Central memory CD8-positive, alpha-beta T cell (primary cell): ENCODE measurements at places on chromosomes 4 and X.
A peak's percentile ranks its signal among the peaks of the same experiment; 100 is the strongest.

GRCh38 chrX:18985186-18985435, 1.2 kb upstream of the PHKA2 start:
- peak overlapping the region; percentile 71 for H3K4me3 ChIP-seq
- H3K36me3 ChIP-seq, result peaks cover 5% of the 10 kb centered on the region
- peak overlapping the region; percentile 89 for H3K27ac ChIP-seq

DNA sequence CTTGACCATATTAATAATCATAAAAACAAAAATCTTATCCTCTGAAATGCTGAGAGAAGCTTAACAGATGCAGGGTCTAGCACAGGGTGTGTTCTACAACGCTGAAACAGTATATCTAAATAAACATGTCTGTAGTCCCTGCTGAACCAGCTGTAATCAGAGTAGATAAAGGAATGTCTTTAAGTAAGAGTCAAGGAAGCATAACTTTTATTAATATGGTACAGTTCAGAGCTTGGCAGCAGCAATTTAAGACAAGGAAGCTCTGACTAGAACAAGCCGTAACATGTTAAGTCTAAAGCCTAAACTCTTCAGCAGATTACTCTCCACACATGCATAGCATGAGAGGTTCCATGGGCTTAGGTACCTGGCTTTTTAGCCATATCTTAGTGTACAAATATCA, 36.1 kb downstream of the NFKB1 start:
- no peak overlapping the region for H3K27ac ChIP-seq
- no peaks in the 10 kb centered on the region for H3K27me3 ChIP-seq
- peaks cover 36% of the 10 kb centered on the region for H3K4me1 ChIP-seq
- no peak for DNase-seq
- no peak overlapping the region for H3K4me3 ChIP-seq
- peaks cover 36% of the 10 kb centered on the region for H3K36me3 ChIP-seq

- peaks cover 17% of the 10 kb centered on the region for H3K27me3 ChIP-seq
- H3K4me1 ChIP-seq, result no peaks in the 10 kb centered on the region
- no peak within 1 kb of the TSS for H3K4me3 ChIP-seq
- no peak for DNase-seq
- H3K27ac ChIP-seq, result no peak within 1 kb of the TSS
Observed at GRCh38 chrX:17374619-17375366, at the start of gene NHS. NHS (plus strand) TSS chrX:17375200; CDS start chrX:17375758, 558 bp downstream.

GRCh38 chrX:71291381-71291780, 7.9 kb downstream of the NONO start:
- DNase-seq, result no peak
- H3K4me3 ChIP-seq, result no peak overlapping the region
- H3K27me3 ChIP-seq, result no peaks in the 10 kb centered on the region

DNA sequence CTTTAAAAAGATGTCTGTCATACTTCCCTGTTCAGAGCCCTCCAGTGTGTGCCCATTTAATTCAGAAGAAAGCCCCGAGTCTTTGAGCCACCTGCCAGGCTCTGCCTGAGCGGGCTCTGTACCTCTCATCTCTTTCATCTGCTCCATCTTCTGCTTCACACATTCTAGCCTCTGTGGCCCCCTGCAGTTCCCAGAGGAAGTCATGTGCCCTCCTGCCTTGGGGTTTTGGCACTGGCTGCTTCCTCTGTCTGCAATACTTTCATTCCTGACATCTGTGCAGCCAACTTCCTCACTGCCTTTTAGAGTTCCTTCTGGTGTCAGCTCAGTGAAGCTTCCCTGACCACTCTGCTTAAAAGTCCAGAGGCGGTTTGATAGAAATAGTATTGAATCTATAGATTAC, 6.2 kb upstream of the STK32B start:
- no peaks in the 10 kb centered on the region for H3K36me3 ChIP-seq
- no peak overlapping the region for H3K4me3 ChIP-seq
- no peak for DNase-seq
- peaks cover 71% of the 10 kb centered on the region for H3K27me3 ChIP-seq

GRCh38 chr4:138475116-138475515, 233.0 kb upstream of the SLC7A11 start:
- H3K27ac ChIP-seq, result no peak overlapping the region
- no peaks in the 10 kb centered on the region for H3K27me3 ChIP-seq
- no peak for DNase-seq
- H3K36me3 ChIP-seq, result no peaks in the 10 kb centered on the region
- H3K4me3 ChIP-seq, result no peak overlapping the region

GRCh38 chrX:42119076-42119475, 195.7 kb upstream of the CASK start:
- H3K36me3 ChIP-seq, result peaks cover under 1% of the 10 kb centered on the region

DNA sequence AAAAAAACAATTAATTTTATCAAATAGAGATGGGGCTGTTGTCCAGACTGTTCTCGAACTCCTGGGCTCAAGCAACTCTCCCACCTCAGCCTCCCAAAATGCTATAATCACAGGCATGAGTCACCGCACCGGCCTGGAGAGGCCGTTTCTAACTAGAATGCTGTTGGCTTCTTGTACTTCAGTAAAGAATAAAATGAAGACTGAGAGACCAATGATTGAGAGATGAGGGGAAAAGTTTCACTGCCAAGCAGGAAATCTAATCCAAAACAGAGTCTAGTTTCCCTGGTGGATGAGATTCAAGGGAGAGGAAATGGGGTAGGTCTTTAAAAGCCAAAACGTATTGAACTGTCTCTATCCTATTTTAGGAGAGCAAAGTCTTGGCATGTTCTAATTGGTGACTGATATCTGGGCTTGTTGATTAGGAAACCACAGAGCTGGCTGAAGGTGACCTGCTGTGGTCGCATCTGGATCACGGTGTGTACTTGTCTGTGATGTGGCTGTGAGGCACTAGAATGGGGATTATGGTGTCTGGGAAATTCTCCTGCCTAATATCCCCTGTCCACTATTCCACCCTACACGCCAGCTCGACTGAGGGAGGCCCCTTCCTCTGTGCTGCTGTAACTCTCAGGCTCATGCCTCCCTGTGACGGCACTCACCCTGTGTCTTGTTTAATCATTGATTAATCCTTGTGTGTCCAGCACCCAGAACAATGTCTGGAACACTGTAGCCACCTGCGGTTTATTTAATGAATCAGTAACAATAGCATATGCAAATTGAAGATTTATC, 15.0 kb upstream of the TRIM2 start:
- no peak overlapping the region for H3K27ac ChIP-seq
- H3K4me3 ChIP-seq, result no peak overlapping the region
- DNase-seq, result no peak
- H3K36me3 ChIP-seq, result peaks cover 2% of the 10 kb centered on the region

GRCh38 chr4:129046055-129046959, 47.0 kb downstream of the SCLT1 start:
- no peak for DNase-seq
- peak overlapping the region; percentile 48 for H3K27ac ChIP-seq
- H3K4me1 ChIP-seq, result no peaks in the 10 kb centered on the region
- H3K36me3 ChIP-seq, result peaks cover 2% of the 10 kb centered on the region
- H3K27me3 ChIP-seq, result no peaks in the 10 kb centered on the region

DNA sequence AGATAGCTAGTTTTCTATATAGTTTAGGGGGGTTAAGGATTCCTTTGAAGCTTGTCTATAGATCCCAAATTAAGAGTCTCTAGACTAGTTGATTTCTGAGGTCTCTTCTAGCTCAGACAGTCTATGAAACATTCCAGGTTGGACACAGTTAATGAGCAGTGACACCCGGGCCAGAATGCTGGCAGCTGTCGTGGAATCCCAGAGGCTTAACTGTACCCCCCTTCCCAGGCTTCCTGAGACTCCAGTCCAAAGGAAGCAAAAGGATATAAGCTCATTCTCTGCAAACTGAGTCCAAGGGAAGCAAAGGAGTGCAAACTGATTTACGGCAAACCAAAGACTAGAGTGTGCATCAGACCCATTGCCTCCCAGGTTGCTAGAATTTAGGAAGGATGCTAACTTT, 62.9 kb downstream of the DCX start:
- no peaks in the 10 kb centered on the region for H3K36me3 ChIP-seq
- H3K27ac ChIP-seq, result no peak overlapping the region
- no peaks in the 10 kb centered on the region for H3K27me3 ChIP-seq
- DNase-seq, result no peak
- H3K4me3 ChIP-seq, result no peak overlapping the region

DNA sequence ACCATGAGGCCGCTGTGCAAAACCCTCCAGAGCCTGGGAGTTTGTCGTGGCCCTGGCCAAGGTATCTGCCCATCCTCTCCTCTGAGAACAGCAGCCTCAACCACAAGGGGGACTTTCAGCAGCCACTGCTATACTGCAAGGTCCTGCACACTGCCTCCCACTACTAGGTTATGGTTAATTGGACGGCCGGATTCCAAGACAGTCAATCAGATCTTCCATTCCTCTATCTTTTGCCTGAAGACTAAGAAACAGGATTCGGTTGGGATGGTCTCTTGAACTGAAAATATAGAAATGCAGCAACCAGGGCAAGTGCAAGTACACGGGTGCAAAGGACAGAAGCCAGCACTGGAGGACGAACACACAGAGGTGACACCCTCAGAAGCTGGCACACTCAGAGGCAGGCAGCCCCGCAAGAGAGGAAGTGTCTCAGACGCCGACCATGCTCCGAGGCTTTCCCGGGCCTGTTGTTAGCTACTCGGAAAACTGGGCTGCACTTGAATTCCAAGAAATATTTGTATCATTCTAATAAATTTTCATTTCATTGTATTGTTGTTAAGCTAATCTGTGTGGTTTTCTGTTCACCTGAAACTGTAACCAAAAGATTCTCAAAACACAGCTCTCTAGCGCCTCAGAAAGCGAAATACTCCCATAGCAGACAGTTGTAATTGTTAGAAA, 63.3 kb downstream of the AFAP1 start:
- DNase-seq, result peak; percentile 16
- no peaks in the 10 kb centered on the region for H3K27me3 ChIP-seq
- H3K4me1 ChIP-seq, result peaks cover 46% of the 10 kb centered on the region
- peak overlapping the region; percentile 56 for H3K27ac ChIP-seq
- peaks cover 1% of the 10 kb centered on the region for H3K36me3 ChIP-seq
- peak overlapping the region; percentile 56 for H3K4me3 ChIP-seq

GRCh38 chr4:102500696-102501446, at the start of gene NFKB1:
NFKB1 (plus strand) TSS chr4:102501359; CDS start chr4:102525519, 24,160 bp downstream.
- peak within 1 kb of the TSS; percentile 99 for H3K27ac ChIP-seq
- peaks cover 33% of the 10 kb centered on the region for H3K4me1 ChIP-seq
- H3K36me3 ChIP-seq, result peaks cover 27% of the 10 kb centered on the region
- H3K27me3 ChIP-seq, result no peaks in the 10 kb centered on the region
- peak; percentile 55 for DNase-seq

DNA sequence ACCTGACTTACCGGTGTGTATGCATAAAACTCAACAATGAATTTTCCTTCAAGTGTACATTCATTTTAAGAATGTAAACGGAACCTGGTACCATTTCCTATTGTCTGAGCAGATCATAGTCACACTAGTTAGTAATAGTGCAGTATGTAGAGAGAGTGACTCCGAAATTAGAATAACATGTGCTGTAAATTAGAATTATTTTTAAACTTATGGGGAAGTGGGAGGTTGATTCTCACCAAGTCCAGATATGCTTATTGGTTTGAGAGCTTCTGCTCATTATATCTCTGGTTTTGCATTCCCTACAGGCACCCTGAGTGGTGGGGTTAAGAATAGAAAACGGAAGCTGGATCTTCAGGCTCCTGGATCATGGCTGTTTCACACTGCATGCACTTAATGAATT, 39.6 kb downstream of the KLF3 start:
- no peak overlapping the region for H3K4me3 ChIP-seq
- H3K27ac ChIP-seq, result no peak overlapping the region
- no peak for DNase-seq
- H3K4me1 ChIP-seq, result peaks cover 9% of the 10 kb centered on the region
- H3K36me3 ChIP-seq, result peaks cover 7% of the 10 kb centered on the region

DNA sequence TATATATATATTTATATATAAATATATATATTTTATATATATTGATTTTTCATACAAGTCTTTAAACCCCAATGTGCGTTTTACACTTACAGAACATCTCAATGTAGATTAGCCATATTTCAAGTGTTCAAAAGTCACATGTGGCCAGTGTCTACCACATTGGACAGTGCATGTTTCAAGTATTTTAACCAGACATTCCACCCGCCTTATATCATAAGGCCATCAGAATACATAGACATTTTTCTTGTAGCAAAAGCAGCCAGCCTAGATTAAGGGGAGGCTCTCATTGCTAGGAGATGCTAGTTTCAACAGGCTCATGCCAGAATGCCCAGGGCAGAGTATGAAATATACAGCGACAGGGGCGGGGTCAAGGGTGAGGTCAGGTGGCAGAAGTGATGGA, 202.0 kb downstream of the NR3C2 start:
- DNase-seq, result no peak
- H3K4me3 ChIP-seq, result no peak overlapping the region
- H3K4me1 ChIP-seq, result peaks cover 20% of the 10 kb centered on the region

DNA sequence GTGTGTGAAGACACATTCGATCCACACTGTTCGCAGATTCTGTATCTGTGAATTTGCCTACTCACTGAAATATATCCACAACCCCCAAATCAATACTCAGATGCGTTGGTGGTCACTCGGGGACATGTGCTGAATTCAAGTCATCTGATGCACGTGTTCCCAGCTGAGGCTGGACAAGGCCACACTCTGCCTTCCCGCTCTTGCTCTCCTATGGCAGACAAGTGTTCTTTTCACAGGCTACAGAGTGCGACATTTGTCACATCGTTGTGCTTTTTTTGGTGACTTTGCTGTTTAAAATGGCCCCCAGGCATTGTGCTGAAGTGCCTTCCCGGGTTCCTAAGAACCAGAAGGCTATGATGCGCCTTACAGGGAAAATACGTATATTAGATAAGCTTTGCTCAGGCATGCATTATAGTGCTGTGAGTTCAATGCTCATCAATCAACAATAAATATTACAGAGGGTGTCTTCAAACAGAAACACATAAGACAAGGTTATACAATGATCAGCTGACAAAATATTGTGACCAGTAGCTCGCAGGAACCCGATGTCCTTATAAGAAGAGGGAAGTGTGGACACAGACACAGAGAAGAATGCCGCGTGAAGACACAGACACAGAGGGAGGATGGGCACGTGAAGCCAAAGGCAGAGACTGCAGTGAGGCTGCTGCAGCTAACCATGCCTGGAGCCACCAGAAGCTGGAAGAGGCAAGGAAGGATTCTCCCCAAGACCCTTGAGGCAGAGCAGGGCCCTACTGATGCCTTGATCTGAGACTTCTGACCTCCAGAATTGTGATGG, 42.0 kb downstream of the IRF2 start:
- peaks cover 65% of the 10 kb centered on the region for H3K4me1 ChIP-seq
- H3K4me3 ChIP-seq, result no peak overlapping the region
- no peaks in the 10 kb centered on the region for H3K27me3 ChIP-seq

DNA sequence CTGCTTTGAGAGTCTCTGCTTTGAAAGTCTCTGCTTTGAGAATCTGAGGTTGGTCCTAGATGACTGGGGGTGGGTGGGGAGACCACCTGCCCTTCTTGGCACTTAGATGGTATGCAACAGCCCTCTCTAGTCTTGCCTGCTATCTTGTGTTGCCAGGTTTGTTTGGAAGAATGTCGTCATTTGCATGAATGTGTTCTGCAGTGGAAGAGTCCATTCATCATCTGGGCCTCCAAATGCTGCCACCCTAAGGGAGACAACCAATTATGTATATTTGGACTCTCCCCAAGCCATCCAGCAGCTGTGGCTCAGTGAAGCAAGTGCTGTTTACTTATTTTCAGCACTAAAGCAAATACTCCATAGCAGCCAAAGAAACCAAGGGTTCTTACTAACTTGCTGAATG, 44.6 kb upstream of the TRPC5OS start:
- H3K36me3 ChIP-seq, result no peaks in the 10 kb centered on the region
- H3K4me3 ChIP-seq, result no peak overlapping the region
- H3K27ac ChIP-seq, result no peak overlapping the region
- no peaks in the 10 kb centered on the region for H3K4me1 ChIP-seq
- no peaks in the 10 kb centered on the region for H3K27me3 ChIP-seq
- no peak for DNase-seq

GRCh38 chr4:113524505-113525186, 236.9 kb downstream of the CAMK2D start:
- H3K36me3 ChIP-seq, result peaks cover 12% of the 10 kb centered on the region
- H3K4me3 ChIP-seq, result no peak overlapping the region
- DNase-seq, result no peak
- no peaks in the 10 kb centered on the region for H3K27me3 ChIP-seq
- H3K4me1 ChIP-seq, result no peaks in the 10 kb centered on the region
